Dermis blood vessel endothelial cell (primary cell): ENCODE measurements at places on chromosomes 3 and 15. TPM values are rescaled to one million over a fixed set of nuclear protein-coding genes. Genes with fewer than 3 reads are reported as not detected.
A peak's percentile ranks its signal among the peaks of the same experiment; 100 is the strongest.

DNA sequence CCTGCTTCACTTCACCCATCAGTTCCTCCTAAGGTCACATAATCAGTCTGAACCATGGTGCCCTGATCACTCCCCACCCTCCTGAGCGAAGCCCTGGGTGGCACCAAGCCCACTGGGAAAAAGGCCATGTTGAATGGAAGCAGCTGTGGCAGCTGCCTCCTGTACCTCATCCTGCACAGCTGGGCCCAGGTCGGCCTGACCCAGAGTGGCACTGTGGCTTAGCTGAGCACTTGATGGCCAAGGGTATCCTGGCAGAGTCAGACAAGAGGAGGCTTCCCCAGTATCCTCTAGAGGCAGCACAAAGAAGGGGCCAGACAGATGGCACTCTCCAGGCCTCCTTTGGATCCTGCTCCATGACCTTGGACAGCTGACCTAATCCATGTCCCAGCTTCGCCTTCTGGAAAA is 68.4 kb downstream of the TLE3 start:
- DNase-seq = no peak

Gene NKTR
- total RNA-seq = 61.7 and 133 TPM in 2 replicates

Gene CYP1A2
- total RNA-seq = not detected in 2 replicates

DNA sequence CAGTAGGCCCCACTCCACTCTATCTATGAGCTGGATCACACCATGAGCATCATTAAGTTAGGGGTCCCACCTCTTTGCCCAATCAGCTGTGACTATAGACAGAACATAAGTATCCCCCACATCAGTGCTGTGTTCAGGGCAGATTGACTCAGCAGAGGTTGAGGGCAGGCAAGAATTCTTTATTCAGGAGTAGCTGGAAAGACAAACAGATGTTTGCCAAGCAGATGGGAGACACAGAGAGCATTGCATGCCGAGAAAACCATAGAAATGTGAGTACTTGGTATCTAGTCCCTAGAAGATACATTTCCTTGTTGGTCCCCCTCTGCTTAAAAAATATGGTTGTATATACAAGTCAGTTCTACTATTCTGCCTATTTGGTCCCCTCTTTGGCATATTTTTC is 440.8 kb downstream of the RAP2B start:
- DNase-seq = no peak

Gene SLC7A14
- under 0.01 and 0.14 TPM in 2 replicates for total RNA-seq

- no peak for DNase-seq
Measured at GRCh38 chr15:88981244-88982215, 68.4 kb upstream of the MFGE8 start.

- DNase-seq = no peak
Measured at GRCh38 chr15:45451265-45451664, 71.3 kb downstream of the SLC30A4 start.

DNA sequence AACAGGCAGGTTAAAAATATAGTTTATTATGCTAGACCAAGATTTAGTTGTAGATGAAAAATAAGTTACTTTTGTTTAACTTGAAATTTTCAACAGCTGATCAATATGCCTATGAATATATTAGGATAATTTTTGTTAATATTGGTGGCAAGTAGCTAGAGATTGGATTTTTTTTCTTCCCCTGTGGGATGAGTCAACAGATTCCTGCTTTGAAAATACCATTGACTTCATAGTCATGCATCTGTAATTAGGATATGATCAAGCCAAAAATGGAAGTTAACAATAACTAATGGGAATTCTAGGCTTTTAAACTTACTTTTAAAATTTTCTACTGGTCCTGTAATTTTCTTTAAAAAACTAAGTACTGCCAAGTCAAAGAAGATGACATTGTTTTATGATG is 211.7 kb downstream of the ZIC1 start:
- no peak for DNase-seq

Gene TIGIT
- total RNA-seq = not detected in 2 replicates

- no peak for DNase-seq
Measured at GRCh38 chr15:80491163-80491847, 87.1 kb downstream of the ARNT2 start.

DNA sequence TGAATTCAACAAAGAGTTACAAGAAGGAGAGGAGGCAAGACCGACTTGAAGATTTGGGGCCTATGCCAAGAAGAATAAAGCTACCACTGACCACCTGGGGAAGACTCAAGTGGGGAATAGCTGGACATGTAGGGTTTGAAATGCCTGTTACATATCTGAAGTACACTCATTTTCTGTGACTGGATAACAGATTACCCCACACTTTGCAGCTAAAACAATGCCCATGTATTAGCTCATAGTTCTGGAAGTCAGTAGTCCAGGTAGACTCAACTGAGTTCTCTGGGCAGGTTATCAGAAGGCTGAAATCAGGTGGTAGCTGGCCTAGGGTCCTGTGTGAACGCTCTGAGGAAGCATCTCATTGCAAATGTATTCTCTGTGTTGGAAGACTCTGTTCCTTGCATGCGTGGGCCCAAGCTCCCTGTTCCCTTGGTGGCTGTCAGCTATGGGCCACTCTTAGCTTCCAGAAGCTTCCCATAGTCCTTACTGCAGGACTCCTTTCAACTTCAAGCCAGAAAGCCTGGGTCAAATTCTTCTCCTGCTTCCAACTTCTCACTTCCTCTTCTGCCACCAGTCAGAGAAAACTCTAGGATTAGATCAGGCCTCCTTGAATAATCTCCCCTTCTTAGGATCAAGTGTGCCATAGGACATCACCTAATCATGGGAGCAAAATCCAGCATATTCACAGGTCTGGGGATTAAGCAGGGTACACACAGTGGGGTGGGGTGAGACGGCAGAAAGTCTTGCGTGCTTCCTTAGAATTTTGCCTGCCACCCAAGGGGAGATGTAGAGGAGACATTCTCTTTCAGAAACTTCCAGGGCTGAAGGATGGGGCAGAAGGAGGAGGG is 187.8 kb downstream of the SHQ1 start:
- no peak for DNase-seq

DNA sequence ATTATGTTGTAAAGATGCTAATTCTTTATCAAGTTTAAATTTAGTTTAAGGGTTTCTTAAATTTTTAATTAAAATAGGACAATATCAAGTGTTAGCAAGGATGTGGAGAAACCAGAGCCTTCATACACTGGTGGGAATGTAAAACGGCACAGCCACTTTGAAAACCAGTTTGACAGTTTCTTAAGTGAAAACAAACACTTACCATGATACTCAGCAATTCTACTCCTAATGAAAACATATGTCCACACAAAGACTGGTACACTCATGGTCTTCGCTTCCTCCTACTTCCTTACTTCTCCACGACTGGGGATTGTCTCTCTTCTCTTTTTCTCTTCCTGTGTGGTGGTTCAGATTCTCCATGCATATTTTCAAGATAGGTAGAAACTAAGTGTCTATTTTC is 9.2 kb downstream of the SKIC8 start:
- DNase-seq = no peak

DNA sequence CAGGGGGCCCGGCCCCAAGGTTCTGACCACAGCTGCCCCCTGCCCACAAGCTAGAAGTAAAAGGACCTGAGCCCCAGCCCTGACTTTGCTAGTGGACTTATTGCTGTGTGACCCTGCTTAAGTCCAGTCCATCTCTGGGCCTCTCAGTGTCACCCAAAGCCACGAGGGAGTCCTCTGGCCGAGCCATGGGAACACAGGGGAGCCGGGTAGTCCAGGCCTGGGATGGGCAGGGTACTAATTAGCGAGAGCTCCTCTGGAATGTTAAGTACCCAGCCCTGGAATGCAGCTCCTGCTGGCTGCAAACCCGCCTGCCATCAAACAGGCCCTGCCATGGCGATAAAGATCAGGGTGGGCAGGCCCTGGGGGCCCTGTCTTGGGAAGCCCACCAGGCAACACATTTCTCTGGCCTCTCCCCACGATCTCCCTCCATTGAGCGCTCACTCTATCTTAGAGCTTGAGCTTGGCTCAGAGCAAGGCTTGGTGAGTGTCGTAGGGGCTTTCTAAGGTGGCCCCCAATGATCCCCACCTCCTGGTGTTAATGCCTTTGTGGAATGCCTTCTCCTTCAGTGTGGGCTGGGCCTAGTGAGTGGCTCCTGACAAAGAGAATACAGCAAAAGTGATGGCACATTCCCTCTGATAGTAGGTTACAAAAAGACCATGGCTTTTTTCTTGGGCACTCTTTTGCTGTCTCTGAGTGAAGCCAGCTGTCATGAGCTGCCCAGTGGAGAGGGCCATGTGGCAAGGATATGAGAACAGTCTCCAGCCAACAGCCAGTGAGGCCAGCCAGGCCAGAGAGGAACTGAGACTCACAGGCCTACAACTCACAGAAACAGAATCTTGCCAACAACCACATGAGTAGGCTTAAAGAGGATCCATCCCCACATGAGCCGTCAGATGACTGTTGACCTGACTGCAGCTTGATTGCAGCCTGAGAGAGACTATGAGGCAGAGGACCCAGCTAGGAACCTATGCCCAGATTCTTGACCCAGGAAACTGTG is 133.1 kb downstream of the SMAD6 start:
- no peak for DNase-seq

Gene NME9
- total RNA-seq = not detected in 2 replicates

GRCh38 chr3:115397433-115397832 is 225.9 kb upstream of the GAP43 start:
- no peak for DNase-seq

- no peak for DNase-seq
Measured at GRCh38 chr3:3307491-3307890, 128.0 kb upstream of the CRBN start.

Gene UBE3A
- 60.7 and 72.5 TPM in 2 replicates for total RNA-seq

Gene FBXL22
- total RNA-seq = 0.09 TPM in 1 of 2 replicates, not detected in the other

DNA sequence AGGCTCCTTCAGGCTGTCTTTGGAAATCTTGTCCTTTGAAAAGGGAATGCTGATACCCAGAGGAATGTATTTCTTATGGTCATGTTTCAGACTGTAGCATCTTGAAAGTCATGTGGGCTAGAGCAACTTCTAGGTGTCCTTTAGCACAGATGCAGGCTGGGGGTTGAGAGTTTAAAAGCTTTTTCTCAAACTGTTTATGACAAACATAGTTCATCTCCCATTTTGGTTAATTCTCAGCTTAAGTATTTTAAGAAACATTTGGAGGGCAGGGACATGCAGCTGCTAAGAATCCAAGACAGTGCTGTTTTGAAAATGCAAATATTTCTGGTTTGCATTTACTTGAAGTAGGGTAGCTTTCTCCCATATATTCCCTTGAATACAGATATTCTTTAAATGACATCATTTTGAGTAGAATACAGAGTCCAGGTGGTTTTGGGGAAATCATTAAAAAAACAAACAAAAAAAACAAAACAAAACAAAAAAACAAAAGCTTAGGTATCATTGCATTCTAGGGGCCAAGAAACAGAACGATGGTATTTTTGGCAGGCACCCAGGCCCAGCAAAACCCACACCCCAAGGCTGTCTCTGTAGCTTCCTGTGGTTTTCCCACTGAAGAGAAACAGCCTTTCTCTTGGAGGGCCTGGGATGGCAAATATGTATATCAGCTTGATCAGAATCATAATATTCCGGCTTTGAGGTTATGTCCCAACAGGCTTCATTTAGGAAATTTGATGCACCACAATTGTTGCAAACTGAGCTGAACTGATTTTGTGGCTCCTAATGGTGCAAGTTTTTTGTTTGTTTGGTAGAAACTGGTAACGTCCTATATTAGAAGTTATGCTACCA is 120.0 kb downstream of the ATG7 start:
- peak; percentile 49 for DNase-seq
